ENCODE measurements at places on chromosomes 5 and 9.

DNA sequence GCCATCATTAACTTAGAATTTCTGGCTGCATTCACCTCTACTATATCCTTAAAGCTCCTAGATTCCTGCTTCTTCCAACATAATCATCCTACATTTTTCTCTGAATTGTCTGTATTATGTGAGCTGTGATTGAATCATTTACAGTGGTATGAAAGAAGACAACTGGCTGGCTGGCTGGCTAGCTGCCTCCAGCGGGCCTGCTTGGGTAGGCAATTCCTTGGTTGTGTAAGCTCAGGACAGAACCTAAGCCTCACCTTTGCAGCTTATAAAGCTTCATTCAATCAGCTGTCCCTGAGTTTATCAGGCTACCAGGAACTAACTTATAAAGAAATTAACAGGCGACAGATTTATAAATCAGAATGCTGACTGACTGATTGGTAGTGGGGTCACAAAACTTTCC, 162.7 kb upstream of the NR3C1 start:
- DNase-seq = no peak

- no peak for DNase-seq
Measured at GRCh38 chr9:70480405-70480980, 66.0 kb upstream of the KLF9 start.

- peak; percentile 83 for DNase-seq
Measured at GRCh38 chr9:34633851-34634550, 3.6 kb downstream of the SIGMAR1 start.

DNA sequence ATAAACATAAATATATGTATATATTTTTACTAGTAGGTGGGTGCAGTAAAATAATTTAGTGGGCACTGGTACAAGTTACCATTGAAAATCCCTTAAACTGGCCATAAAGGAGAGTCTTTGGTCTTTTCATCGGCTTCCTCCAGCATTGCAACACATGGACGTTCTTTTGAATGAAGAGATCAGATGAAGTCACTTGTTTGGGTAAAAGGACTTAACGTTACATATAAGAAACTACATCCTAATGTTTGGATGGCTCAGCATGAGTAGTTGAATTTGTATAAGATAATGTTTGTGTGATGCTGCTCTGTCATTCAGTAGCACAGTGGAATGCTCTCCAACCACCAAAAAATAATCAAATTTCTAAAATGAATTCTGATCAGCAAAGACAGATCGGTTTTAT, 31.6 kb downstream of the AFAP1L1 start:
- no peak for DNase-seq

DNA sequence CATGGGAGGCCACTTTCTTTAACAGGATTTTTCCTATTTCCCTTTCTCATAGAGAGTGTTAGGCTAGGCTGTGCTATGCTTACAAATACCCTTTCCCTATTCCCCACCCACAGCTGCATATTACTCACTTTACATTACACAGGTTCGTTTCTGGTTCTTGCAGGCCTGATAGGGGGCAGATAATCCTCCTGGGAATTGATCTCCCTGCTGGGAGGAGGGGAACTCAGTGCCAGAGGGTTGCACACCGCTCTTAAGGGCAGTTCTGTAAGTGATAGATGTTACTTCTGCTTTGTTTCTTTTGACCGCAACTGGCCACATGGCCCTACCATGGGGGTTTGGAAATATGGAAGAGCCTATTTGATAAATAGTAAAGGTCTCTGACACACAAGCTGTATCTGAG, 54.0 kb upstream of the NTRK2 start:
- no peak for DNase-seq

DNA sequence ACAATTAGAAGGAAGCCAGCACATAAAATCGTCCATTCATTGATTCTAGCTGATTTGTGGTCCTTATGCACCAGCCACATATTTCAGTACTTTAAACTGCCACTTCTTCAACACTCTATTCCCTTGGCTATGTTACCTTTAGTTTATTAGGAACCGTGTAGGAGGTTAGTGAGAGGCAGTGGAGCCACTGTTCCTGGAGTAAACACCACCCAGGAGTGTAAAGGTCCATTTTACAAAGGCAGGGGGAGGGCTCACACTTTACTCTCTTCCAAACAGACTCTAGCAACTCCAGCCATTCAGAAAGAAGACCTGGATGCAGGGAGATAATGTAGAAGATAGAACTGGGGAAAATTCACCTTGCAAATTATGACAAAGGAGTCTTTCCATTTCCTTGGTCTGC, 170.2 kb upstream of the RPS23 start:
- DNase-seq = no peak

- no peak for DNase-seq
Measured at GRCh38 chr9:114511978-114512874, 7.0 kb upstream of the WHRN start.

GRCh38 chr5:172035049-172035448, 28.6 kb upstream of the FBXW11 start:
- no peak for DNase-seq

GRCh38 chr9:94813379-94813778, 86.9 kb downstream of the AOPEP start:
- no peak for DNase-seq

GRCh38 chr5:14467886-14468285, 113.7 kb upstream of the OTULINL start:
- DNase-seq = no peak

DNA sequence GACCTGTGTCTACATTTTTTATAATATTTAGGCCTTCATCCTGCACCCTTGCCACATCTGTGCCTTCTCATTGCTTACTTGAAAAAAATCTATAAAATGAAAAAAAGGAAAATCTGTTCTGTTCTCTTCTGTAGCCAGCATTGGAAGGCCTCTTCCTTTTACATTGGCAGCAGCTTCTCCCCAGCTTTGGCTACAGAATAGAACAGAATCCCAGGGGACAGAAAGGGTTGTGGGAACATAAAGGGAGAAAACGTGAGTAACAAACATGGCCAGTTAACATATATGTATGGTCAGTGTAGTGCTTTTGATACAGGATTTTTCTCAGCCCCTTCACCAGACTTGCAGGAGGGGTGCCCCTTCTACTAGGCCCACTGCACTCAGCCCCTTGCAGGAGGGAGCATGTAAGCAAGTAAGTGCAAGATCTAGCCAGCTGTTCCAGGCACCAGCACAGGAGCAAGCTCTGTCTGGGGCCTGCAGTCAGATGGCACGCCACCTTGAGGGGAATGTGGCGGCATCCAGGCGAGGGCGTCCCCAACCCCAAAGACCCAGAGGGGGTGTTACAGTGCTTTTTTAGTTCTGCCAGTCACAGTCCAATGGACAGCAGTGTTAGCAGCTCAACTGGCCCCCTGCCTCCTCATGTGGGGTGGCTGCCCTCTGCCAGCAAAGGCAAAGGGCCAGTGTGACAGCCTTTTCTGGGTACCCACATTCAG, 330.5 kb upstream of the ZNF462 start:
- no peak for DNase-seq

DNA sequence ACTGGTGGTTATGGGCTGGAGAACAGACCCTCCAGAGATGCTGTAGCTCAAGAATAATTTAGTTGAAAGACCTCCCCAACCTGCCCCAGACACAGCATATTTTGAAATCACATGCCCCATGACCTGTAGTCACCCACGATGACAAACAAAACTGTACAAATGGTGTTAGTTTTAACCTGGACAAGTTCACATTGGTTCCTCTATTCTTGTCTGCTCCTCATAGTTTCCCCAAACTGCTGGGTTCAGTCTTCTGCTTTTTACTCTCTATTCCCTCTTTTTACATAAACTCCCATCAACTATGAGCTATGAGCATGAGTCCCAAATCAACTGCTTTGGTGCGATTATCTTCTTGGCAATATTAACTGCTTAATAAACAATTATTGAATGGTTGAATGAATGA, 365.3 kb upstream of the CLINT1 start:
- DNase-seq = no peak

- DNase-seq = no peak
Measured at GRCh38 chr9:34045903-34046302, 2.8 kb downstream of the UBAP2 start.

DNA sequence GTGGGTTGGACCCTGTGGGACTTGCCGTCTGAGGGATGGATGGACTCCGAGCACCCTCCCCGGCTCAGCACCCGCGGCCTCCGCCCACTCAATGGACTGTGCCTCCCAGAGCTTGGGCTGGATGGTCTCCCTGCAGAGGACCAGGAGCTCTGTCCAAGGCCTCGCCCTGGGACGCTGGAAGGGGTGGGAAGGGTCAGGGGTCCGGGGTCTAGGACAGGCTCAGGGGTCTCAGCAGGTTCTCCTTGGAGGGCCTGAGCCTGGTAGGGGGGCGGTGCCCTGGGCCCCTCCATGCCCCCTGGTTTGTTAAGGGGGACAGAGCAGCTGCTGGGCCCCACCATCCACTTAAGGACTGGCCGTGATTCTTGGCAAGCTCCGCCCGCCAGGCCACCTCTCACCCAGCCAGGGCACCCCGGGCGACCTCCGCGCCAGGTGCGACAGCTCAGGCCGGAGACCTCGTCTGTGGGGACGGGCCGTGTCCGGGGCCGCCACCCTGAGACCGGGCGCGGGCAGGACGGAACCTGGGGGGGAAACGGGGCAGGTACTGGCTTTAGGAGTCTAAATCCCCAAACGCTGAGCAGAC, 29.2 kb downstream of the EXOC3 start:
- no peak for DNase-seq

GRCh38 chr9:110114859-110115201, 93.1 kb downstream of the C9orf152 start:
- no peak for DNase-seq

GRCh38 chr9:105205787-105206495, 38.5 kb upstream of the SLC44A1 start:
- DNase-seq = no peak

GRCh38 chr9:137107312-137107921, 7.1 kb downstream of the DPP7 start:
- DNase-seq = no peak

GRCh38 chr5:9419794-9420193, 126.1 kb downstream of the SEMA5A start:
- no peak for DNase-seq

DNA sequence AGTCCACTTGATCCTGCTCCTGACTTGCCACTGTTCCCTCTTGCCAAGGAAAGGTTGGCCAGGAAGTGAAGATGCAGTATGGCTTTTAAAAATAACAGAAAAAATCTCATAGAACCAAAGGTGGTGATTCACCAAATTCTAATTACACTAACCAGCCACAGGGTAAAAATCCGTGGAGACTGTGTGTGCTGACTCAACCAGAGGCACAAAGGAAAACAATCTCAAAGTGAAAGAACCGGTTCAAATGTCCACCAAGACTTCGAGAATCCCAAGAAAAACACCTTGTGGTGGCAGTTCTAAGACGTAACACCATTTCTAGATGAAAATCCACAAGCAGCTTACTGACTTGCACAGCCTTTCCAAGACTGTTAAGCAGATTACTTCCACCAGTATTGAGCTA, 279.1 kb downstream of the TLE1 start:
- DNase-seq = no peak

DNA sequence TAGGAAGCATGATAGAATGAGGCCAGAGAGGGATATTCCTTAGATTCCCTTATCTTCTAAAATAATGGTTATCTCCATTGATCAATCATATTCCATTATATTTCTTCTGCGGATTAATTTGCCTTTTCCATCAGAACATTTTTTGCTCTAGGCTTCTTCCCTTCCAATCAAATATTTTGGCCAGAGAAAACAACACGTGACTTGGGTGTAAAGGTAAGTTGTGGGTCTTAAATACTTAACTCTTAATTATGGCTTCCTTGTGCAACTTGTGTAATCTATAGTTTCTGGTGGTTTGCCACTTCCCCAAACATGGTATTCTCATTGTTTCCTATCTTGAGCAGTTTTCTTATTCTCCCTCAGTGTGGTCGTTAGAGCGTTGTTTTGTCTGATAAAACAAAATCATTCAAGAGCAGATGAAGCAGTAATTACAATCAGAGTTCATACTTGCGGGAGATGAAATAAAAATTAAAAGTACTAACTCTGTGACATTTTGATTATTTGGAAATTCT, 889.3 kb downstream of the MAT2B start:
- no peak for DNase-seq

GRCh38 chr5:78586251-78586650, 62.3 kb downstream of the LHFPL2 start:
- DNase-seq = no peak

DNA sequence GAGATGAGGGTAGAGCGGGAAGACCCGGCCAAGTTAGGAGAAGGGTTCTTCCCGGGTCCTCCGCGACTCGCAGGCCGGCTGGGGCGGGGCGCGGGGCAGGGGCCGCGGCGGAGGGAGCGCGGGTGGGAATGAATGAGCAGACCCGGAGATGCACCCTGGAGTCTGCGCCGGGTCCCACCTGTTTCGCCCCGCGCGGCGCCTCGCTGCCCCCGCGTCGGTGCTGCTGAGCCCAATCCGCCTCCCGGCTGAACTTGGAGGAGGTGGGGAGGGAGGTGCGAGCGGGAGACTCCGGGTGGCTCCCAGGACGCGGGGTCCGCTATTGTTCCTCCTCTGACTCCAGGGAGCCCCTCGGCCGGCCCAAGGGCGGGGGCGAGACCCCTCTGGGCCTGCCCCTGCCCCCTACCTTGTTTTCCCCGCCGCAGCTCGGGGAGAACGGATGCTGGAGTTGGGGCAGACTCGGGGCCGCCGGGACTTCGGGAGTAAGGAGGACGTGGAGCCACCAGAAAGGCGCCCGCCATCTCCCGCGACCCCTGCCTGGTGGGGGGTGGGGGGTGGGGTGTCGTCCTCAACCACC, 659 bp downstream of the RAI14 start:
- DNase-seq = peak; percentile 33

GRCh38 chr9:121721770-121722169, 70.3 kb downstream of the DAB2IP start:
- no peak for DNase-seq

All from activated naive CD8-positive, alpha-beta T cell treated with anti-CD3 and anti-CD28 coated beads, Interleukin-2, amount 10 ng/mL, durations not matched to agents 7 days and 5 days (primary cell).